ENCODE measurements at places on chromosomes 11 and 22. TPM values are rescaled to one million over a fixed set of nuclear protein-coding genes. Genes with fewer than 3 reads are reported as not detected.
A peak's percentile ranks its signal among the peaks of the same experiment; 100 is the strongest.

MS4A10 gene
- total RNA-seq, result not detected

CATSPER1 gene
- total RNA-seq, result not detected

FOLR2 gene
- 23.9 TPM for total RNA-seq

GRCh38 chr11:13440100-13440855 lies 22.7 kb downstream of the BTBD10 start:
- DNase-seq, result peak; percentile 33
- no peaks in the 10 kb centered on the region for H3K27me3 ChIP-seq
- H3K27ac ChIP-seq, result no peak overlapping the region
- H3K4me1 ChIP-seq, result no peaks in the 10 kb centered on the region
- H3K4me3 ChIP-seq, result no peak overlapping the region
- no peaks in the 10 kb centered on the region for H3K36me3 ChIP-seq
